Stimulated activated CD4-positive, alpha-beta T cell treated with anti-CD3 and anti-CD28 coated beads, Interleukin-1b, Interleukin-23, amount 100 ng/mL, for 1 hour (primary cell): ENCODE measurements at places on chromosomes 2 and 18.

- no peak for DNase-seq
Observed at GRCh38 chr2:11945139-11946126, 199.0 kb downstream of the LPIN1 start.

- DNase-seq: no peak
Observed at GRCh38 chr18:6628187-6628586, 101.3 kb upstream of the ARHGAP28 start.

GRCh38 chr2:30371772-30372373 is 75.2 kb upstream of the LCLAT1 start:
- DNase-seq: no peak

- no peak for DNase-seq
Observed at GRCh38 chr18:65786474-65786873, 35.7 kb downstream of the CDH7 start.

- no peak for DNase-seq
Observed at GRCh38 chr2:7676714-7677113, 759.5 kb downstream of the RNF144A start.

DNA sequence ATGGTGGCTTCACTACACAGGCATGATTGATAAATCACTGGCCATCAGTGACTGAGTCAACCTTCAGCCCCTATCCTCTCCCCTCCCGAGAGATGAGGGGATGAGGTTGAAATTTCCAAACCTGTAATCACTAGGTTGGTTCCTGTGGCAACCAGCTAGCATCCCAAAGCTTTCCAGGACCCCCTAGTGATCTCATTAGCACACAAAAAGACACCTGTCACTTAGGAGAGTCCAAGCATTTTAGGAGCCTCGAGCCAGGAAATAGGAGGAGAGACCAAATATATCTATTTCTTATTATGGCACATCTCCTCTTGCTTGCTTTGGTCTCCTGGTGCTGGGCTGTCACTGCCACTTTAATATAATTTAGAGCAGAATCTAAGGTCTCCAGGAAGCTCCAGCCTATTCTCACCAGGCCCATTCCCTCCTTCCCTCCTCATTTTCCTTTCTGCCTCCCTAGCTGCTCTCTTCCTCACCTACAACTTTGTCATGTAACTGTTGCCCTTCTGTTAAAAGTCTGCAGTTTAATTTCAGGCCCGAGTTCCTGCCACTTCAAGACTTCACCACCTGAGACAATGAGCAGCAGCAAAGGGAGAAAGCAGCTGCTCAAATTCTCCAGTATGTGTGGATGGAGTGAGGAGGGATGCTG is 33.2 kb upstream of the NAB1 start:
- no peak for DNase-seq

- no peak for DNase-seq
Observed at GRCh38 chr18:37199741-37200140, 365.9 kb downstream of the CELF4 start.

DNA sequence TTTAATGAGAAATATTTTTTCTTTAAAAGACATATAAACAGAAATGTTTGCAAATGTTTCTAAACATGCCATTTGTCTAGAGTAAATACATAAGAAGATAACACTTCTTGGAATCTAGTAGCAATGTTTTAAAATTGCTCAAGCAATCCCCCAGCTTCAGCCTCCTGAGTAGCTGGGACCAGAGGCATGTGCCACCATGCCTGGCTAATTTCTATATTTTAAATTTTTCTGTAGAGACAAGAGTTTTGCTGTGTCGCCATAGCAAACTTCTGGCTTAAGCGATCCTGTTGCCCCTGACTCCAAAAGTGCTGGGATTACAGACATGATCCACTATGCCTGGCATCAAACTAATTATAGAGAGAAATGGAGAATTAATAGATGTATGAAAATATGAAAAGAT is 14.6 kb upstream of the MBD2 start:
- no peak for DNase-seq

- no peak for DNase-seq
Observed at GRCh38 chr2:232898592-232899543, 28.8 kb downstream of the SNORC start.

- no peak for DNase-seq
Observed at GRCh38 chr2:37579192-37579713, 92.2 kb downstream of the CDC42EP3 start.

- DNase-seq: no peak
Observed at GRCh38 chr2:62992561-62992960, 58.1 kb upstream of the OTX1 start.

DNA sequence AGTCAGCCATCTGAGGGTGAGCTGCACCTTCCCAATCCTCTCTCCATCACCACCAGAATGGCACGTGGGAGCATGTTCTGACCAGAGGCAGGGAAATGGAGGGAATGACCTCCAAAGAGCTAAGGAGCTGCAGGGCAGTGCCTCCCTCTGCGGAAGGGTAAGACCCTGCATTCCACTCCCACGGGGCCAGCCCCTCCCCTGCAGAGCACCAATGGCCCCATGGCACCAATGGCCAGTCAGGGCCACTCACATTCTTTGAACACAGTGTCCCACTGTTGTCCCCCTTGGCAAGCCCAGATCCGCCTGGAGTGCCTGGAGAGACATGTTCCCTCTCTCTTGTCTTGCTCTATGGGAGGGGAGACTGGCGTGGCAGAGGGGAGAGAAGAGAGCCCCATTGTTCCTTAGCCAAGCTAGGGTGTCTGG is 164.4 kb downstream of the TNS1 start:
- DNase-seq: no peak

DNA sequence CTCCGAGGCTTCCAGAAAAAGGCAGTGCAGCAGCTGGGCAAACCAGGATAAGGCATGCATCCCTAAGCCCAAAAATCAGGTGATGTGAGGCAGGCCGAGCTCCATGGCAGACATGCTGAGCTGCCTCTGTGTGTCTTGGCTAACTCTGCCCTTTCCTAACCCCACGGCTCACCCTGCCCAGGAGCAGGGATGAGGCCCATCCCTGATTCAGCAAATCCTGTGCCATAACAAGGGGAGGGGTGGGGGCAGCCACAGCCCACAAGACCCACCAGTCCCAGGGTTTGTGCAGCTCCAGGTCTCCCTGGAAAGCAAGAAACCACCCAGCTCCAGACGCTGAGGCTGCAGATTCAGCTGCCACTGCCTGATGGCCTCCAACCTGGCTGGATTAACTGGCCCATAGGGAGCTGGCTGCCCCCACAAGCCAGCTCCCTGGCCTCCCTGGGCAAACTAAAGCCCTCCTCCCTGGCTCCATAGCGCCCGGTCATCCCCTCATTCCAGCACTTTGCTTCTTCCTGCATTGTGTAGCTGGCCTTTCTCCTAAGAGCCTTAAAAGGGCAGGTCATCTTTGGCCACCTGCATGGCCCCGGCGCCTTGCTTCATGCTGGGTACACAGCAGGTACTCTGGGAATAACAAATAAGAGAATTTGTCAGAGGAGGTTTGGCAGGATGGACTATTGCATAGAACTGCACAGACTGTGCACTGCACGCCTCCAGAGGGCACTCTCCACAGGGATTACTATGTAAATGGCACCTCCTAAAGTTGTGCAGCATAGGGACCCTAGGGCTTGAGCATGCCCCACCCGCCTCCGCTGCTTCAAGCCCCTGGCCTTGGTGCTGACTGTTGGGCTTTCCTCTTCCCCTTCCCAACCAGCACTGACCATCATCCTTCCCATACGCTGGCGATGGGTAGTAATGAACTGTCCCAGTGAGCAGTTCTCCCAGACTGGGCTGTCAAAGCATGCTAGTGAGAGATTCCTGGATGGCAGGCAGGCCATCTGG is 10.7 kb downstream of the STEAP3 start:
- no peak for DNase-seq

DNA sequence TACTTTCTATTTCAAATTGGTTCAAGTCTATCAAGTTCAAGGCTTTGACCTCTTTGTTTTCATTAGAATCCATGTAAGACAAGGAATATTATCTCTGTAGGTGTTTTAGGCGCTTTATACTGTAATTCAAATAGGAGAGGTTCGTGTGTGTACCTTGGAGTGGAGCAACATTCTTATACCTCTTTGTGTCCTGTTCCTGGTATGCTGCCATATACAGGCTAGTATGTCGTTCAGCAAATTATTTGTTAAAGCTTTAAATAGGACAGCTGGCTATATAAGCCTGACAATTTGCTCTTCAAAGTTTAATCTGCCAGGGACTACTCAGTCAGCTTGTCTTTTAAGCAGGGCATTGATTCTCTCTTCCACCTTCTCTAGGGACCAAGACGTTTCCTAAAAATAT is 31.1 kb upstream of the SPAG16 start:
- DNase-seq: no peak

DNA sequence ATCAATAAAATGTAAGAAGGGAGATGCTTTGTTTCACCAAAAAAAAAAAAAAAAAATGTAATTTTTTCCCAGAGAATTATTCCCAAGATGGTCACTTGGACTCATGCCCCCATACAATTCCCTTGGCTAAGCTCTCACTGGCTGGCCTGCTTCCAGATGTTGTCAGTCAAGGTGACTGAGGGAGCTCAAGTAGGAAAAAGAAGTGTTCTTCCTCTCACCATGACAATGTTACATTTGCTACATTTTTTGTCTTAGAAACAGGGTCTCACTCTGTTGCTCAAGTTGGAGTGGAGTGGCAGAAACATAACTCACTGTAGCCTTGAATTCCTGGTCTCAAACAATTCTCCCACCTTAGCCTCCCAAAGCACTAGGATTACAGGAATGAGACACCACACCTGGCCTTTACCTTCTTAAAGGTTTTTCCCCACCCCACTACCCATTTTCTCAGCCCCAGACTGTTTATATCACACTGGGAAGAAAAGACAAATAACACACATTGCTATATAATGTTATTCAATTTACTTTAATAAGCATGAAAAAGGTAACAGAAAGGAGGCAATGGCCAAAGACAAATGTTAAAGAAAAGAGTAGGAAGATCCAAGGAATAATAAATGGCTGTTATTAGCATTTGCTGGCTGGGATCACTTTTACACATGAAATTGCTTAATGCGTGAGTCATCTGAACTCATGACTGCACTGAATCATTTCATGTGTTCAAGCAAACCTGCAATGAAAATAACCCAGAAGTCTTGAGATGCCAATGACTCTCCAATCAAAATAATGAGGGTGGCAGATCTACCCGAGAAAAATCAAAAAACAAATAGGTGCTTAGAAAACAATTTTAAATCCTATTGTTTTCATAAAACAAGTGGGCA is 45.2 kb downstream of the ACVR1 start:
- DNase-seq: no peak

DNA sequence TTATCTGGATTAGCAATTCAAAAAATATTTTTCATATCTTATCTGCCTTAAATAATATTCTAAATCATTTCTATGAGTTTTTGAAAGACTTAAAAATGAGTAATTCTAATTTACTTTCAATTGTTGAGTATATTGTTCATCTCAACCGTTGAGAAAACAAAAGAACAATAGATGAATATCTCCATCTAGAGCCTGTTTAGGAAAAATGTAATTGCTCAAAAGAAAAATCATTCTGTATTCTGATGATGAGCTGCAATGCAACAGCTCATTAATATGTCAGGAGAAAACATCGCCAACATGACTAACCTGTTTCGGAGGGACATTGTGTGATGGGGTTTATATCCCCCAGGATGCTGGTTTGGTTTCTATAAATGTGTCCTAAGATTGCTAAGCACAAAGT is 417.6 kb downstream of the SUCLG1 start:
- no peak for DNase-seq

DNA sequence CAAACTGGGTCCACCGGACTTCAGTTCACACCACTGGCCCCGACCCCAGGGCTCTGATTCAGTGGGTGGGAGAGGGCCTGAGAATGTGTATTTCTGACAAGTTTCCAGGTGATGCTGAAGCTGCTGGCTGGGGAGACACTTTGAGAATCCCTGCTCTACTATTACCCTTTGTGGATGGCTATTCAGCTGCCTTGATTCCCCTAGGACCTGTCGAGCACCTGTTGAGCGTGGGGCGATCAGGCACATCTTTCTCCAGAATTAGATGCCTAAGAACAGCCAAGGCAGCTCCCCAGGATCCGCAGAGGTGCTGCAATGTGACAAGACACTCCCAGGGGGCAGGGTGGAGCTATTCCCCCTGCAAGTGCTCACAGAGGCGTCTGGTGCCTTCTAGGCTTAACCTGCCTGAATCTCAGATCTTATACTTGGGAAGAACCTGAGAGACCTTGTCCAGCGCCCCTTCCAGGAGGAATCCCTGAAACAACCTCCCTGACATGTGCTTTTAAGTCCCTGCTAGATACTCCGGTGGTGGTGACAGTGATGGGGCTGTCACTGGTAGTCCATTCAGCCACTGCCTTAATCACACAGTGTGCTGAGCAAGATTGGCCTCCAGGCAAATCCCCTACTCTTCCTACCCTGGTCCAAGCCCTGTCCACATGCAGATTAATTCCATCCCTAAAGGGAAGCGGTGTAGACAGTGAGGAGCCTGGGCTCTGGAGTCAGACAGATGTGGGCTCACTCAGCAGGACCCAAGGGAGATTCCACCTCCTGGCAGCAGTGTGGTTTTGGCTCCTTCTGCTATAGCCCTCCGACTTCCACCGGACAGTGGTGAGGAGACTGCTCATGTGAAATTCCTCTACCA is 43.4 kb upstream of the OTOF start:
- no peak for DNase-seq

DNA sequence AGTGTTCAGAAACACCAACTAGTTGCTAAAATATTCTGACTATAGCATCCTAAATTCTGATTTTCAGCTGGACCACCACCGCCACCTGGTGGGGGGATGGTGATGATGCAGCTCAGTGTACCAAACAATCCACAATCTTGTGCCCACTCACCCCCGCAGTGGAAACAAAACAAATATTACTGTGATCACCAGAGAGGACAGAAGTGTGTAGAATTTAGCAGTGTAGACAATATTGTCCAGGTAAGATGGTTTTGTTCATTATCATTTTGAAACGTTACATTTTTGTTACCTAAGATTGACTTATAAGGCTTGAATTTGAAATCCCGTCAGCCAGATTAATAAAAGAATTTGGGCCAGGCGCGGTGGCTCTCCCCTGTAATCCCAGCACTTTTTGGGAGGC is 31.7 kb upstream of the UBXN4 start:
- peak; percentile 67 for DNase-seq

- DNase-seq: no peak
Observed at GRCh38 chr2:28341208-28341891, 51.3 kb upstream of the FOSL2 start.

- DNase-seq: no peak
Observed at GRCh38 chr2:27622921-27623384, 5.9 kb downstream of the CCDC121 start.

DNA sequence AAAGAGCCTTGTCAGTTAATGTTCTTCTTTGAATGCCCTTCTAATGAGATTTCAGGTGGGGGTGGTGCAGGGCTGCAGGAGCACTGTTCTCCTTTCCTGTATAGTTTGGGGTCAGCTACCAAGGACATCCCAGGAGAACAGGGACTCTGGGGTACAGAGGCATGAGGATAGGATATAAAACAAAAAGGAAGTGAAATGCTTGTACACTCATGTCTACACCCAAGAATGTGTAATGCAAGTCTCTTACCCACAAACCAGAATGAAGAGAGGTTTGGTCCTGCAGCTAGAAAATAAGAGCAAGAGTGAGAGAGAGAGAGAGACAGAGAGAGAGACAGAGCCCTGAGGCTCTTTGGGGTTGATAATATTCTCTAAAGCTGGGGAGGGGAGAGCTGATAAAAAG is 151.8 kb upstream of the KCTD1 start:
- no peak for DNase-seq

GRCh38 chr2:27307287-27307544 is 1.0 kb downstream of the UCN start:
- no peak for DNase-seq
